ENCODE measurements at places on chromosomes 5 and 9. TPM values are rescaled to one million over a fixed set of nuclear protein-coding genes. Genes with fewer than 3 reads are reported as not detected.

RIMOC1 gene
- total RNA-seq = 24.6 TPM

SSBP2 gene
- total RNA-seq = 44.3 TPM

ACTBL2 gene
- not detected for total RNA-seq

CNTNAP3B gene
- total RNA-seq = not detected

All from T-helper 2 cell treated with Interferon-gamma antibody and Interleukin-4, amounts not matched to agents 100 ng/mL and 5 ng/mL, for 36 hours (primary cell).